ENCODE measurements at places on chromosomes 1 and 21.

- DNase-seq, result no peak
Measured at GRCh38 chr1:43990271-43991199, 864 bp upstream of the CCDC24 start.

GRCh38 chr1:70656361-70656760 is 245.3 kb downstream of the CTH start:
- no peak for DNase-seq

DNA sequence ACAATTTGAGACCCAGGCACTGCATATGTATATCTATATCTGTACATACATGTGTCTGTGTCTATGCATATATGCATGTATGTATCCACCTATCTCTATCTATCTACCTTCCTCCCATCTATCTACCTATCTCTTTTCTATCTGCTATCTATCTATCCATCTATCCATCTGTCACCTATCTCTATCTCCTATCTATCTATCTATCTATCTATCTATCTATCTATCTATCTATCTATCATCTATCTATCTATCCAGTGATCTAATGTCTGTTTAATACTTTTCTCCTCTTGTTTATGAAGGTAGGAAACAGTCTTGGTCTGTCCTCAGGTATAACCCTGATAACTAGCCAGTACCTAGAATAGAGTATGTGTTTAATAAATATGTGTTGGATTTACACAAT is 25.9 kb downstream of the TNNT2 start:
- DNase-seq, result no peak

GRCh38 chr1:77639056-77639455 is 43.4 kb downstream of the ZZZ3 start:
- DNase-seq, result no peak

DNA sequence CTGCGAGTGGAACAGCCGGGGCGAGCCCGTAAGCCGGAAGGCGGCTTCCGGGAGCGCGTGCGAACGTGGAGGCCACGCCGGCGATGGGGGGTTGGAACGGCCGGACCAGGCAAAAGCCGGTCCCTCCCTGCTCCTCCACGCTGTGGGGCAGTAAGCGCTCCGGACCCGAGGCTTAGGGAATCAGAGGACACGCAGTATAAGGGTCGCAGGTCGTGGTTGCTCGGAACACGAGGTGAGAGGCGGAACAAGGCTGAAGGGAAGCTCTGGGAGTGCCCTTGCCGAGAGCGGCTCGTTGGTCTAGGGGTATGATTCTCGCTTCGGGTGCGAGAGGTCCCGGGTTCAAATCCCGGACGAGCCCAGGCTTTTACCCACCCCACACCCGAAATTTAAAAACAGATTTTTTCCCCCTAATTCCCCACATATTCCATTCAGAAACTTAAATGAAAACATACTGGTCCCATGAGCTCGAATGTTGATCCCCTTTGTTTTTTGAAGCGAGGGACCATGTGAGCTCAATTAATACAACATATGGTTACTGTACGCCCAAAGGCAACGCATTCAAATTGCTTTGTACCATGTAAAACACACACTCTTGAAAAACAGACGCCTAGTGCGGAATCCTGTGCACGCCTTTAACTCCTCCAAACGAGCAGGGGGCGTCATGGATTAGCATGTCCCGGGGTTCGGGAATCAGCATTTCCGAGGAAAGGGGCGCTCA is 7.2 kb upstream of the MPZL1 start:
- DNase-seq, result peak; percentile 94

DNA sequence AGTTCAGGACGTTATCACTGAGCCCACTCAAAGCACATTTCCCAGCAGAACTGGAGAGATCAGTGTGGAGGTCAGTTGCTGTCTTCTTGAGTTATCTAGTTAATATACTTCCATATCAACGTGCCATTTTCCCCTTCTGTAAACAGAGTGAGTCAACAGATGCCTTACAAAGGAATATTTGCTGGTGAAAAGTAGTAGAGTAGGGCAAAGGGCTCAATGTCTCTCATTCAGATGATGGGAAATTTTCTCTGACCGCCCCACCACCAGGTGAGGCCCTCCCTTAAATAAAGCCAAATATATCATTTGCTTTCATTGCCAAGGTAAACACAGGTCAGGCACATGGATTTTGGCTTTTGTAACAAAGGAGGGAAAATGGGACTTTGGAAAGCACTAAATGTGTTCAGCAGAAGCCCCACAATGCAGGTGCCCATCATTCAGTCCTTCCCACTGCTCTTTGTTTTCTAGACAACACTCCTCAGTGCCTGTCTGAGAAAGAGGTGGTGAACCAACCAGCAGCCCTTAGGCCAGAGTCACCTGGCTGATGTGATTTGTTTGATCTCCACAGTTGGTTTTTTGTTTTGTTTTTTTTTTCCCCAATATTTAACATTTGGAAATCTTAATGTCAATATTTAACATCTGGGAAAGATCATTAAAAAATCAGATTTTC is 40.5 kb upstream of the SAMD13 start:
- DNase-seq, result no peak

- no peak for DNase-seq
Measured at GRCh38 chr1:165365341-165365740, 8.8 kb upstream of the LMX1A start.

DNA sequence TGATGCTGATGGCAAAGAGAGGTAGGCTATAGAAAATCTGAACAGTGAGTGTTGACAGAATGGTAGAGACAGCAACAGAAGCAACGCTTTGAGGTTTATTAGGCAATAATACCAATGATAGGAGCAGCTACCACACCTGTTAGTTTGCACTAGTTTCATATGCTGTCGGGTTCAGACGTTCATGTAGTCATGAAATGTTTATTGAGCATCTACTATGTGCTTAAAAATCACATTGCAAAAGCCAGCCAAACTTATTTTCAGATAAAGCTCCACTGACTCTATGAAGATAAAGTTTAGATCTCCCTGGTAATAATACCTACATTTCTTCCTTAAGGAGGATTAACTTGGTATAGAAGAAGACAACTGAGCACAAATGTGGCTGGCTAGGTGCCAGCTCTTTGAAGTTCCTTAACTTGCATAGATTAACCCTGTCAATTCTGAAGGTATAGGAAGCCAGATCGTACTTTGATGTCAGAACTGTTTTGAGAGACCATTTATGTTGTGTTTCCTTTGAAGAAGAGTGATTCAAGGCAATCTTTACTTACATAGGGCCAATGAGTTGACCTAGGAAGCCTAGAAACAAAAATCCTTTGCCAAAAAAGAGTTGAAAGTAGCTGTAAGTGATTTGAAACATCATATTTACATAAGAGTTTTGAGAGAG is 71.5 kb downstream of the DISP1 start:
- DNase-seq, result no peak

GRCh38 chr1:147502760-147503159 is 38.5 kb upstream of the BCL9 start:
- DNase-seq, result no peak

Data from spinal cord (tissue), 10 donors.